ENCODE measurements at places on chromosomes 12 and 14.

DNA sequence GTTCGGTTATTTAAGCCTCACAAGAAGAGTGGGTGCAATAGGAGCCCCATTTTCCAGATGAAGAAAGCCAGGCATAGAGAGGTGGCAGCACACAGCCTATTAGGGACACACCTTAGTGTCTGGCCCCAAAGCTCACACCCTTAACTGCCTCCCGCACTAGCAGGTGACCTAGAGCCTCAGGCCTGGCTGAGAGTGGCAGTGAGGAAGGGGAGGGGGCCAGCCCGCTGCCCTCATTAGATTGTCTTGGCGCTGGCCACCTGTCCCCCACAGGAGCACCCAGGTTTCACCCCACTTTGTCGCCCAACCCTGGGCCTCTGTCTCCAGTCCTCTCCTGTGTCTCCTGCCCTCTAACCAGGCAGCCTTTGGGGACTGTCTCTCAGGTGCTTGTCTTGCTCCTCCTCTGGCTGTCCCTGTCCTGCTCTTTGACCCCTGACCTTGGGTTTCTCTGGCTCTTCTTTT, 18.5 kb upstream of the PGF start:
- peaks cover 60% of the 10 kb centered on the region for H3K4me1 ChIP-seq
- H3K27me3 ChIP-seq, result no peaks in the 10 kb centered on the region
- no peak overlapping the region for H3K4me3 ChIP-seq

DNA sequence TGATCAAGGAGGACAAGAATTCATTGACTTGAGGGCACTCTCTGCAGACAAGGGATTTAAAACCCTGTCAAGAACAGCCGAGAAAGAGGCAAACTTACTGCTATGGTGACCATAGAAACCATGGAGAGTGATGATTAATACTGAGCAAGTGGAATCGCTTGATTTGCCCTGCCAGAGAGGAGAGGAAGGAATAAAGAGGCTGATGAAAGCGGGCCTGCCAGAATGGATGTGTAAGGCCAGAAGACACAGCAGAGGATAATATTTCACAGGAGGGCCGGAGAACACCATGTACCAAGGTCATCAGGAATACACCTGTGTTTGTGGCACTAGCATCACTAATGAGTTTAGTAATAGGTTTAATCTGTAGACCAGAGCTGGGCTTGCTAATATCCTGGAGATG, 221.8 kb upstream of the DCN start:
- H3K27me3 ChIP-seq, result no peaks in the 10 kb centered on the region
- H3K27ac ChIP-seq, result no peak overlapping the region
- peaks cover 3% of the 10 kb centered on the region for H3K4me1 ChIP-seq
- no peak overlapping the region for H3K4me3 ChIP-seq

DNA sequence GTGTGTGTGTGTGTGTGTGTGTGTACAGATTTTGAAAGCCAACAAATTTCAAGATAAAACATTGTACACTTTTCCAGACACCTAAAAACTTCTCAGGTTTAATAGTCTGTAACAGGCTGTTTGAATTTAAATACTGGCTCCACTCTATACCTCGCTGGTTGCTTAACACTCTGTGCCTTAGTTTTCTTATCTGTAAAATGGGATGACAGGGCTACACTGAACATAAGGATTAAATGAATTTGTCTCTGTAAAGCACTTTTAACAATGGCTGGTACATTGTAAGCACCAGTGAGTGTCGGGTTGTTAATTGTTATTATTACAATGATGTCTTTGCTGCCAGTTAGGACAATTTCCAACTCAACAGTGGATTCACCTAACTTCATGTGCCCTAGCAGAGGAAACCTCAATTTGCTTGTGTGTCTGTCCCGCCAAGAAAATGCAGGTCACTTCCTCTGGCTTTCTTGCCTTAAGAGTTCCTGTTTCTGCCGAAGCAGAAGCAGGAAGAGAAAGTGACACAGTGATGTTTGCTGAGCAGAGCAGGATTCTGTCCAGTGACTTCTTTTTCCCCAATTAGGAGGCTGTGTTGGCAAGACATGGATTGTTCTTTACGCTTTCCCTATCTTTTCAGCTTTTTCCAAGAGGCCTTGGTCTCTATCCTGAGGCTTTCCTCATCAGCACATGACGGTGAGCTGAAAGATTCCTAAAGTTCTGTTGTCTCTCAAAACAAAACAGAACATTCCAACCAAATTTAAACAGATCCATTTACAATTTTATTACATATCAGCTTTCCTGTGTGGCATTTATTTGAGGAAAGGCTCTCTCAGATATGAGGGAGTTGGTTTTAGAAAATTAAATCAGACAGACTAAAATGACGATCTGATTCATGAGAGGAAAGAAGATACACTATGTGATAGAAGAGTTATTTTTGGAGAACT, 154.1 kb upstream of the ATP2B1 start:
- H3K4me1 ChIP-seq, result no peaks in the 10 kb centered on the region
- no peak for DNase-seq
- peak overlapping the region; percentile 39 for H3K4me3 ChIP-seq
- peak overlapping the region; percentile 72 for H3K27ac ChIP-seq
- no peaks in the 10 kb centered on the region for H3K36me3 ChIP-seq

GRCh38 chr12:114687802-114688201, 3.8 kb upstream of the TBX3 start:
- no peak overlapping the region for H3K27ac ChIP-seq
- peaks cover 11% of the 10 kb centered on the region for H3K4me1 ChIP-seq
- H3K4me3 ChIP-seq, result no peak overlapping the region
- no peak for DNase-seq

Data from esophagus squamous epithelium (tissue), 5 donors.